Skeletal muscle tissue (tissue), 5 donors: ENCODE measurements at places on chromosomes 5 and 9. TPM values are rescaled to one million over a fixed set of nuclear protein-coding genes. Genes with fewer than 3 reads are reported as not detected.

GARNL3 gene
- 21.9 TPM for total RNA-seq

TRAF1 gene
- 2.1 TPM for total RNA-seq

DMRT3 gene
- total RNA-seq = under 0.01 TPM

SV2C gene
- total RNA-seq = under 0.01 TPM

SLC6A19 gene
- under 0.01 TPM for total RNA-seq

ANKRD34B gene
- under 0.01 TPM for total RNA-seq

EGFLAM gene
- total RNA-seq = 41.8 TPM

C5orf58 gene
- not detected for total RNA-seq

ANKRD33B gene
- total RNA-seq = 2.6 TPM

PTGER4 gene
- 10.4 TPM for total RNA-seq

NR2F1-AS1 gene
- 5.2 TPM for total RNA-seq
